ENCODE measurements at places on chromosomes 3 and 15.

GRCh38 chr3:18189282-18190050, 235.7 kb downstream of the SATB1 start:
- no peak for DNase-seq

- DNase-seq: no peak
Measured at GRCh38 chr15:53397041-53397616, 362.3 kb downstream of the WDR72 start.

- no peak for DNase-seq
Measured at GRCh38 chr3:104750581-104750980, 616.1 kb upstream of the ALCAM start.

- no peak for DNase-seq
Measured at GRCh38 chr3:48832684-48833083, 15.0 kb downstream of the PRKAR2A start.

- no peak for DNase-seq
Measured at GRCh38 chr3:111744611-111745010, 114.5 kb upstream of the PHLDB2 start.

DNA sequence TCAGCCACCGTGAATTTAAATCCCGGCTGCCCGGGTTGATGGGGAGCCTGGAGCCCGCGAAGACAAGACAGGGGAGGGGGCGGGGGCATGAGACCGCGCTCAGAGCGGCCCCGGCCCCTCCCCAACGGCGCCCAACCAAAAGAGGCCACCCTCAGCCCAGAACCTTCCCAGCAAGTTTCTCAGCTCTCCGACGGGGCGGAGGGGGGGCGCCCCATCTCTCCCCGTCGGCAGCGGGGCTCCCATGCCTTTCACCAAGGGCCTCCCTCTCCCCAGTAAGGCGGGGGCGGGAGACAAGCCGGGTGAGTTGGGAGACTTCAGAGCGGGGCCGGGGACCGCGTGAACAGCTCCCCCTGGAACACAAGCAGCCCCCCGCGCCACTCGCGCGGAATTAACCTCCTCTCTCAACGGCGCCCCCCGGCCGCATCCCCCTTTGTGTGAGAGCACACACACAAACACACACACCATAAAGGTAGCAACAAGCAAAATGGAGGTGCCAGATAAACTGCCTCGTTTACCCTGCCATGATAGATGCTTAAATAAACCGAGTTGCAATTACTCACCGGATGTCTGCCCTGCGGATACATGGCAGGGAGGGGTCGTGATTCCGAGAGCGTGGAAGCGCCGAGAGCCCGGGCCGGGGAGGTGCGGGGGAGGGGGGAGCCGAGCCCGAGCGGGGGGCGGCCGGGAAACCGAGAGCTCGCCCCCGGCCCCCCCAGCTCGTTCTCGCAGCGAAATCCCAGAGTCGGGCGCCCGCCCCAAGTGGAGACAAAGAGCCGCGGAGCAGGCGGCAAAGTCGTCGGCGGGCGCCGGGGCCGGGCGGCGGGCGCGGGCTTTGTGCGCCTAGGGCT, 1.3 kb downstream of the TLE3 start:
- peak; percentile 27 for DNase-seq

DNA sequence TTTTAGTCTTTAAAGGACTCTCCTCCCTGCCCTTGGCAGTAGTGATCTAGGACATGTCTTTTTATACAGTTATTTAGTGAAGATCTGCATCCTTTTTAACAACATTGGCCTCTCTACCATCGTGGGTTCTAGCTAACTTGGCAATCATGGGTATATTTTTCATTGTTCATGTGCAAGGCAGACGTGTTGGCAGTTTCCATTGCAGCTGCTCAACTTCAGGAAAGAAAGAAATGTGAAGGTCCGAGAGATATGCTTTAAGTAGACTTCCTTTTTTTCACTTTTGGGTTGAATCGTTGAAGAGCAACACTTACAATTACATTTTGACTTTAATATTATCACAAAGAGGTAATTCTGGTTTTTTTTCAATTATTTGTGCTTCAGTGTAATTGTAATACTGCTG, 172.6 kb downstream of the SATB1 start:
- DNase-seq: no peak

GRCh38 chr3:10549617-10550230, 44.3 kb upstream of the ATP2B2 start:
- no peak for DNase-seq

DNA sequence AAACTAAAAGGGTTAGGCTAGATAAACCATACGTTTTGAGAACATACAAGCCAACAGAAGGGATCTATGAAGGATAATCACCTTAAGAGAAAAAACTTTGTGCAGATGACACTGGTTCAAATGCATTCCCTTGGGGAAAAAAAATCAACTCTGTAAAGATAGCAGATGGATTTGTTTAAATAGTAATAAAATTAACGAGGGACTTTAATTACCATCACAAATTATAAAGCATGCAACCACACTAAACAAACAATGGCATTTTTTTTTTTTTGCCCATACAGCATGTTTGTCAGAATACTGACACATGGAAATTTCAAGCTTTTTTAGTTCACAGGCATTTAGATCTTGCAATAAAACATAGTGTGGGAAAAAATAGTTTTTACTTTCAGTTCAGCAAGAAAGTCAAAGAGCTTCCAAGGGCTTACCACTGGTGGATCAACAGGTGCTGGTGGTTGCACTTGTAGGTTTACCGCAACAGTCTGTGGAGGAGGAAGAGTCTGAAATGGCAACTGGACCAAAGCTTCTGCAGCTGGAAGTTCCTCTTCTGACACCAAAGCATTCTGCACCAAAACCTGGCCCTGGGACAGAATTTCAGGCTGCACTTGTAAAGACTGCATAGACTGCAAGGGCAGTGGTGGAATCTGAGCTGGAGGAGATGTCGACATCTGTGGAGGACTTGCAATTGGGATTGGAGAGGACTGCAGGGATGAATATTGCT, 53.1 kb downstream of the PHC3 start:
- no peak for DNase-seq

GRCh38 chr3:187679638-187680396, 9.6 kb upstream of the SST start:
- DNase-seq: peak; percentile 38

DNA sequence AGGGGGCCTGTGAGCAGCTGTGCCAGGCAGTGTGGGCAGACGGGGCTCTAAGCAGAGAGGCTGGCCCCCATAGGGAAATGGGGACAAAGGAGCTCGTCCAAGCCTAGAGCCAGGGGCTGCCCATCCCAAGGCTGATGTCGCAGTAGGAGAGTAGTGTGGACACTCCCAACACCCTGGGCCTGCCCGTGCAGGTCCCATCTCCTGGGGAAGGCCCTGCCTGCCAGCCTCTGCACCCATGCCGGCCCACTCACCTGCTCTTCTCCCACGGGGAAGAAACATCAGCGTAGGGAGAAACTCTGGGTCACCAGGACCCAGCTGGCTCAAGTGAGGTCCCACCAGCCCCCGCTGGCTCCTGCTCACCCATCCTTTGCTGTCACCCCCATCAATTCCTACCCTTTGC, 10.7 kb upstream of the DUSP7 start:
- DNase-seq: no peak

DNA sequence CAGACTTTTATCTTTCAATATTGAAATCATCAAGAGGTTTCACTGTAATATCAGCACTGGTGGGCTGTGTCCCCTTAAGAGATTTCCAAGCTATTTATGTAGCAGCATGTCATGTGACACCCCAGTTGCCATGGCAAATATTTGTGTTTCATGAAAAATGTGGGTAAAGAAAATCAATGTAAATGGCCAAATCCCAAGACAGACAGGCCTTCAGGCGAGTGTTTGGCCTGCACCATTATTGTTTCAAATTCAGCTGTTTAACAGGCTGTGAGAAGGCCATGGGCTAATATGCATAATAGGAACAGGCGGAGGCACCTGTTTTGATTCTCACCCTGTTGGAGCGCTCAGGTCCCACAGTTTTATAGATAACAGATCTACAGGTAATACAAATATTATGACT, 104.2 kb downstream of the IQCH start:
- no peak for DNase-seq

DNA sequence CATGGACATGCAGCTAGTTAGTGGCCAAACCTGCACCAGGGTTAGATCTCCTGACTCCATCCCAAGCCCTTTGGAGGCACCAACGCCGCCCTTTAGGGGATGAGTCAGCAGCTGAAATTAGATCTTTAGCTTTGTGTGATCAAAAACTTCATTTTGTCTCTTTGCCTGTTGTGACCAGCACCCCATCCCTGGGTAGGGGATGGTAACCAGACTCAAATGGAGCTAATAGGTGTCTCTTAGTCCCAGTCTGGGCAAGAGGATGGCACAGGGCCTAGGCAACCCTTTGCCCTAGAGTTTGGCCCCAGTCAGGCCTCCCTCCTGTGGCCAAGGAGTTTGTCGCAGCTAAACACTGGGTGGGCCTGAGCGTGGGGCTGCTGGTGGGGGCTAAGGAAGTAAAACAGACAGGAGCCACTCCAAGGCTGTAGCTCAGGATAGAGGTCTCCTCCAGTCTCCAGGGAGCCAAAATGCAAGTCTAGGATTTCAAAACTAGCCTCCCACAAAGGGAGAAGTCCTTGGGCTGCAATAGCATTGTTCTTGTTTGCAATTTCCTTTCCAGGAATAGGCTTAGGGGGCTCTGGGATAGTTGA, 105.1 kb downstream of the CPN2 start:
- DNase-seq: no peak

GRCh38 chr3:145170121-145170520, 990.9 kb downstream of the PLOD2 start:
- no peak for DNase-seq

- DNase-seq: no peak
Measured at GRCh38 chr3:15345608-15346137, 13.3 kb upstream of the SH3BP5 start.

- no peak for DNase-seq
Measured at GRCh38 chr15:71723344-71723743, 87.0 kb upstream of the NR2E3 start.

DNA sequence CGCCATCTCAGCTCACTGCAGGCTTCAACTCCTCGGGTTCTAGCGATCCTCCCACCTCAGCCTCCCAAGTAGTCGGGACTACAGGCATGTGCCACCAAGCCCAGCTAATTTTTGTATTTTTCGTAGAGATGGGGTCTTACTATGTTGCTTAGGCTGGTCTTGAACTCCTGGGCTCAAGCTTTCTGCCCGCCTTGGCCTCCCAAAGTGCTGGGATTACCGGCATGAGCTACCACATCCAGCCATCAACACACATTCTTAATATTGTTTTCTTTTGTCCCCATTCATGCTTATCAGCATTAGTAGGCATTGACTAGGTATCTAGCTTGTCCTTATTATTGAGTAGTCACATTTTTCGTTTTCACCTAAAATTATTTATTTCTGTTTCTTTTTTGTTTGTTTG, 168.3 kb downstream of the GHSR start:
- DNase-seq: no peak

GRCh38 chr3:122067214-122067550, 12.0 kb downstream of the CD86 start:
- no peak for DNase-seq

- no peak for DNase-seq
Measured at GRCh38 chr15:41801850-41802455, 25.9 kb upstream of the JMJD7 start.

GRCh38 chr3:33317963-33318709, 40.9 kb downstream of the FBXL2 start:
- DNase-seq: no peak

DNA sequence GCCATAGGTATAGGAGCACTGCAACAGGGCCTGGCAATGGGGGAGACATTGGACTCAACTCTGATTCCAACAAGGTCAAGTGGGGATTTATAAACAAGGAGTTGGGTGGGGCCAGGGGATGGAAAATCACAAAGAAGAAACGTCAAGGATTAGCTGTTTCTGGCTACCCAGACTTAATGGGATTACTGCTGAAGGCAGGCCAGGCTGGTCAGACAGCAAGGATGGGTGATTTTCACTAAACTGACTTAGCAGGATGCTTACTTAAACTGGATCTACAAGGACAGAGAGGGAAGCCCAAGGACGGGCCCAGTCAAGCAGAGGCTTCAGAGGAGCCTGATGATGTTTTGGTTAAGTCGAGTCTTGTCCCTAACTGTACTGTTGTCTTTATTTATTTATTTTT, 76.2 kb downstream of the USP13 start:
- DNase-seq: no peak

DNA sequence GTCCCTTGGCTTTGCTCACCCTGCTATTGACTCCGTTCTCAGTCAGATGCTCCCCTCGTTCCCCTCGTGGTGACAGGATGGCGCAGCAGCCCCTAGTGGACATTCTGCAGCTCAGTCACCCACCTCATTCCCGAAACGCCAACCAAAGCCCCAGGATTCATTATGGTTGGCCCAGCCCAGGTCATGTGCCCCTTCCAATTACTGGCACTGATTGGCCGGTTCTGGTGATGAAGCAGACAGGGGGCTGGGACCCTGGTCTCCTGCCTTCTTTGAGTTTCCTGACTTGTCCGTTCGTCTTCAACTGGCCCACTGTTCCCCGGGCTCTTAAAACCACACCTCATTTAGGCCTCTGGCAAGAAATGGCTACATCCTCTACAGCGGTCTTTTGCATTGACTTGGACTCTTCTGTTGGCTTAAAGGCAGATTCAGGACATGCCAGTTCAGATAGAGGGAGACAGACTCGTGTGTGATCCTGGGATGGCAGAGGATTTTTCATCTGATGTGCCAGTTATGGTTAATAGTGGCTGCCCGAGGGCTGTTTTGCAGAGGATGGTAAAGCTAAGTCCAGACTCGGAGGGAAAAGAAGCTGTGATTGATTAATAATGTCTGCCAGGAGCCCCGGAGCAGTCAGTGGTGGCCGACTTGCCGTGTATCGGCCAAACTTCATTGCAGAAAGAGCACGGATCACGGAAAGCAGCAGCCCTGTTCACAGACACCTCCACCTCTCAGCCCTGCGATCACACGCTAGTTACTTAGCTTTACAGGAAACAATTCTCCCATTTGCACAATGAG, 37.8 kb downstream of the LSM3 start:
- peak; percentile 43 for DNase-seq

GRCh38 chr3:172892158-172892557, 141.6 kb downstream of the ECT2 start:
- no peak for DNase-seq

GRCh38 chr3:125148836-125149235, 63.7 kb downstream of the SLC12A8 start:
- no peak for DNase-seq

DNA sequence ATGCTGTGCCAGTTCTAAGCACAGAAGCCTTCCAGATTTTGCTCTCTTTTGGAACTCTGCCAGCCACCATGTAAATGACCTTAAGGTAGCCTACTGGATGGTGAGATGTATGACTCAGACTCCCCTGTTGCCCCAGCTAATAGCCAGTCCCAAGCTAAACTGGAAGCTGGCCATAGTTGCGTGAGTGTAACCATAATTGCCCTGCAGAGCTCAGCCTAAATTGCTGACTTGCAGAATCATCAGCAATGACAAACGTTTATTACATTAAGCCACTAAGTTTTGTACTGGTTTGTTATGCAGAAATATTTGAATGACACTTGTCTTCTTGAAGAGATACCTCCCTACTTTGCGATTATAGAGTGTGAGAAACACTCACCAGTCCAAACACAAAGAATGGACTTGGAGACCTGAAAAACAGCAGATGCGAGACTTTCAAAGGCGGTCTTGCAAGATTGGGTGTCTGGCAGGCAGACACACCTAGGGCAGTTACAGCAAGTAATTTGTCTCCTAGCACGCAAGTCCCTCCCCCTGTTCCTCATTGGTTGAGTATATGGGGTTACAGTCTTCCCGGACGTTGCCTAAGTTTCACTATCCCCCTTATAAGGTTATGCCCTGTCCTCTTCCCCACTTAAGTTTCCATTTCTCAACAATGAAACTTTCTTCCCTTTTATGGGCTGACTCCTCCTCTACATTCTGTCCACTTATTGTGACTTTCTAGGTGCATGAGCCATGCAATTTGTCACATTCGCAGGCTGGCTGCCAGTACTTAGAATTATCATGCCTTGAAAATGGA, 83.6 kb upstream of the XCR1 start:
- no peak for DNase-seq

Measured in stimulated activated CD8-positive, alpha-beta memory T cell treated with anti-CD3 and anti-CD28 coated beads, Interleukin-4, amount 100 ng/mL, for 24 hours (primary cell).